ENCODE measurements at places on chromosomes 3 and 15.

- no peak for DNase-seq
These were observed 15.3 kb downstream of the CNOT10 start for GRCh38 chr3:32700244-32700643.

GRCh38 chr3:3648988-3649679 lies 150.1 kb upstream of the LRRN1 start:
- no peak for DNase-seq

- DNase-seq: no peak
These were observed 143.1 kb downstream of the CDIN1 start for GRCh38 chr15:36722555-36722954.

- no peak for DNase-seq
These were observed 166.2 kb upstream of the NDN start for GRCh38 chr15:23853286-23853685.

DNA sequence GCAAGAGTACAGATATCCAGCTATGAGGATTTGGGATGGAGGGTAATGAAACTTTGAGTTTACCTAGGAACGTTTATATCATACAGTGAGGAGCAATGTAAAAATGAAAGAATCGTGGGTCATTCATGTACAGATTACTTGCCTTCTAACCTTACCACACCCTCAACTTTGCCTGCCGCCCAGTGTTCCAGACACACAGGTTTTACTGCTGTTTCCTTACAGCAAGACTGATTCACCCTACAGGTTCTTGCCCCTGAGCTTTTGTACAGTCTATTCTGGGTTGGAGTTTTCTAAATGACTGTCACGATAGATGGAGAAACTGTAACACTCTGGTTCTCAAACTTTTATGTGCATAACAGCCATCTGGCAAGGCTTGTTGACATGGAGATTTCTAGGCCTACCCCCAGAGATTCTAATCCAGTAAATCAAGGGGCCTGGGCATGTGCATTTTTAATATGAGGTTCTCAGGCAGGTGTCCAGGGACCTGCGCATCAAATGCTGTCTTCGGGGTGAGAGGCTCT lies 6.6 kb upstream of the TPRG1 start:
- no peak for DNase-seq

DNA sequence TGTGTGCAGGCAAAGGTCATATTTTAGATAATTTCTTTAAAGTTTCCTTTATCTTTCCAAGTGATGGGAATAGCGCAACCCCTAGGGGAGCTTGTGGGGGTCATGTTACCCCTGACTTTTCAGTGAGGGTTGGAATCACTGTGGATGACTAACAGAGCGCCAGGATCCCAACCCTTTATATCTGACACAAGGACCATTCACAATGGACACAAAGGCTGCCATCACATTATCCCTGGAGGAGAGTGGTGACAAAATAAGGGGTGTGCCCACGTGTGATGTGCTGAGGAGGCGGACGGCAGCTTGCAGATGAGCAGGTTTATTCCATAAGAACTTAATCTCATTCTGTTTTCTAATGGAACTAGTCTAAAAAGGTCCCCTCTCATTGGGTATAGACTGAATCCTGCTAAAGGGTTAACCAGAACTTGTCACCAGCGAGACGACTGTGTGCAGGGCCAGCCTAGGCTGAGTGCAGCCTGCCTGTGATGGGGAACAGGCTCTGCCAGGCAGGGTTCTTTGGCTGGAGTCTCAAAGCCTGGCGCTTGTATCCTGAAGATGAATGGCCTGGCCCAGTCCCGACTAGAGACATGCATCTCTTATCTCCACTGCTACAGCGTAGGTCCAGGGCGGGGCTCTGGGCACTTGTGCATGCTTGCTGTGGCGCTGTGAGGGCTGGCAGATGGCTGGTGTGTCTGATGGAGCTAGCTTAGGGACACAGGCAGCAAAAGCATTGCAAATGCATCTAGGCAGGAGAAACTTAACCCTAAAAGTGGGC lies 50.2 kb downstream of the CHDH start:
- DNase-seq: no peak

- no peak for DNase-seq
These were observed 259.9 kb upstream of the RGMA start for GRCh38 chr15:93348711-93349545.

- no peak for DNase-seq
These were observed 173.3 kb downstream of the IL20RB start for GRCh38 chr3:137131081-137131480.

GRCh38 chr3:141401095-141401494 lies 32.8 kb downstream of the ZBTB38 start:
- no peak for DNase-seq

DNA sequence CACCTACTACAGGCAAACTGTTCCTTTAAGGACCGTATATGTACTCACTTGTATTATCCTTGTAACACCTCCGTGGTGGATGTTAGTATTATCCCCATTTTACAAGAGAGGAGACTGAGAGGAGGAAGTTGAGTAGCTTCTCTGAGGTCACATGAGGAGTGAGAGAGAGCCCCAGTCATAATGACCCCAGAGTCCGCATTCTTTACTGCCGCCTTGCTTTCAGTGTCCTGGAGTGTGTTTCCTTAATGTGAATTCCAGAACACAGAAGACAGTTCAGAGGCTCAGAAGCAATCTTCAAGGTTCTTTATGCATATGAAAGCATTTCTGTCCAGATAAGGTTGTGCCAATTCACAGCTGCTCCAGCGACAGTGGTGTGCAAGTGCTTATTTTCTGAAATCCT lies 199.2 kb downstream of the CACNA2D3 start:
- DNase-seq: no peak

GRCh38 chr3:98343647-98344507 lies 9.8 kb upstream of the OR5K4 start:
- DNase-seq: peak; percentile 34

DNA sequence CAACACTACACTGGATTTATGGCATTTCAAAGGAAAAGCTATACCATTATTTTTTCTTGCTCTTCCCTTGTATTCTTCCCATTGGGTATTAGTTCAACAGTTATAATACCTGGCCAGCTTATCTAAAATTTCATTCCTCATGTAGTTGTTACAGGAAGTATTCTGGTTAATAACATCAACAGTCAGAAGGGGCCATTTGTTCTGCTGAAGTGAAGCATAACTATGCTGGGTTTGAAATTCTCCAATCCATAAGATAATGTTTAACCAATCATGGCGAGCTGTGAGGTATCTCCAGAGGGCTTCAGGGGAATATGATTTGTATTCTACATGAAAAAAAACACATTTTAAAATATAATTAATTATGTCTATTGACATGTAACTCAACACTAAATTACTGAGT lies 43.4 kb downstream of the SPG11 start:
- no peak for DNase-seq

GRCh38 chr3:116161575-116162525 lies 283.4 kb downstream of the LSAMP start:
- no peak for DNase-seq

- no peak for DNase-seq
These were observed 349.4 kb downstream of the CLSTN2 start for GRCh38 chr3:140284372-140284771.

GRCh38 chr3:23085261-23085660 lies 117.9 kb upstream of the UBE2E2 start:
- no peak for DNase-seq

DNA sequence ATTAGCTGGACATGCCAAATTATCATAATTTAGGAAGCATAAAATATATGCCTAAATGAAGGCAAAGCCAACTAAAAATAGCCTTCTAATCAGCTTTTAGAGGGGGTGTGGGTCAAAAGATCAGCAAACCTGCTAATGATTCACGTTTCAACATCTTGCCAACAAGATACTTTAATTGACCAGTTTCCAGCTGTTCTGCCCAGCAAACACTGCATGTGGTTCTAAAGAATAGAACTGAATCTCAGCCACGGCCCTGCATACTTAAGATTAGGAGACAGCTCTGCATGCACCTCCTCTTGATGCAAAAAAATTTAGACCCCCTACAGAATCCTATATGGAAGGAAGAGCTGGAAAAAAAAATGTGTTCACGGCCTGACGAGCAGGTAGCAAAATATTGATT lies 500.5 kb downstream of the TBL1XR1 start:
- no peak for DNase-seq

DNA sequence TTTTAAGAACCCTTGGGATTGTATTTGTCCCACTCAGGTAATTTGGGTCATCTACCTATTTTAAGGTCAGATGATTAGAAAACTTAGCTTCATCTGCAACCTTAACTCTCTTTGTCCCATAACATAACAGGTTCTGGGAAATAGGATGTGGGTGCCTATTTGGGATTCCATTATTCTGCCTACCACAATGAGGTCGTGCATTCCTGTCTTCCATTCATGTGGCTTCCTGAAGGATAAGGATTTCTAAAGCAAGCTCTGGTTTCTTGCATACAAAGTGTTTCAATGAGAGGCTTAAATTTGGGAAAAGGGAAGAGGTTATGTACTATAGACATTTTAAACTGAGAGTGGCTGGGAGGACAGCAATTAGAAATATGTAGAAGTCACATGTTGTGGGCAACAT lies 190.3 kb downstream of the MCTP2 start:
- DNase-seq: no peak

DNA sequence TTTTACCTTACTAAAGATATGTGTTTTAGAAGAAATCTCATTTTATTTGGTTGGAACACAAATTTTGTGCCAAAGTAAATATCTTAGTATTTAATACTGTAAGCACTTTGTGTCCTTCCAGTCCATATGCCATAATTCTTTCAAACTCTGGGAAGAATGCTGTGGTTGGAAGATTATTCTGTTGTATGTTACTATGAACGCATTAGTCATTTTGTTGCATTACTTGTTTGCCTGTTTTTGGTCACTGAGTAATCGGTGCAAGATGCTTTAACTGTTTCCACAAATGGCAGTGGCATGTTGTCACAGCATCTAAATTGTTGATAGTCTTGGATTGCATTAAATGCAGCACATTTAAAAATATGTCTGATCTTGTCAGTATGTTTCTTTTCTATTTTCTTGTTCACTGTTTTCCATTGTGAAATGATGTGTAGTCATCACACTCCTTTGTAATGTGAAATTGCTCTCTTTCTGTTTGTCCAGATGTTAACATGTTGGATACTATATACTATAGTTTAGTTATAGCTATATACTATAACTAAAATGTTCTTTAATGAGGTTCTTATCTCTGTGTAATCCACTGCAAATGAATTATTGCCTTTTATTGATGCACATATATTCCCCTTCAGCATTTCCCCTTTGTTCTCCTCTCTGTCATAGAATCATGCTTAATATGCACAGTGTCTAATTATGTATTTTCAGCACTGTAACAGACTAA lies 89.9 kb upstream of the FLNB start:
- no peak for DNase-seq

GRCh38 chr3:49751501-49751900 lies 27.8 kb upstream of the GMPPB start:
- no peak for DNase-seq

GRCh38 chr3:160860346-160860745 lies 104.3 kb downstream of the PPM1L start:
- DNase-seq: no peak

- DNase-seq: no peak
These were observed 75.7 kb upstream of the PRR23C start for GRCh38 chr3:139120086-139121056.

DNA sequence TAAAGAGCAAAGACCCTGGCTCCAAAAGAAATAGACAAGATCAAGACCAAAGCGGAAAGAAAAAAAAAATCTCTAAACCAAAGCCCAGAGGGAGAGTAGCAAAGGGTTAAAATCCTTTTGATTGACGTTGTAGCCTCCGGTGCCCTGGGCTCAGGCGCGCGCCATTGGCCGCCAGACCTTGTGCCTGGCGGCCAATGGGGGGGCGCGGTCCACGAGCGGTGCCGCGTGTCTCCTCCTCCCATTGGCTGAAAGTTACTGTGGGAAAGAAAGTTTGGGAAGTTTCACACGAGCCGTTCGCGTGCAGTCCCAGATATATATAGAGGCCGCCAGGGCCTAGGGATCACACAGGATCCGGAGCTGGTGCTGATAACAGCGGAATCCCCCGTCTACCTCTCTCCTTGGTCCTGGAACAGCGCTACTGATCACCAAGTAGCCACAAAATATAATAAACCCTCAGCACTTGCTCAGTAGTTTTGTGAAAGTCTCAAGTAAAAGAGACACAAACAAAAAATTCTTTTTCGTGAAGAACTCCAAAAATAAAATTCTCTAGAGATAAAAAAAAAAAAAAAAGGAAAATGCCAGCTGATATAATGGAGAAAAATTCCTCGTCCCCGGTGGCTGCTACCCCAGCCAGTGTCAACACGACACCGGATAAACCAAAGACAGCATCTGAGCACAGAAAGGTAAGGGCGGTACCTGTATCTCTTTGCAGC lies at the start of gene HES1:
HES1 (plus strand) TSS at position 343 of the 713 bp plus-strand sequence; CDS start at position 576, 233 bp downstream.
- DNase-seq: peak; percentile 54

DNA sequence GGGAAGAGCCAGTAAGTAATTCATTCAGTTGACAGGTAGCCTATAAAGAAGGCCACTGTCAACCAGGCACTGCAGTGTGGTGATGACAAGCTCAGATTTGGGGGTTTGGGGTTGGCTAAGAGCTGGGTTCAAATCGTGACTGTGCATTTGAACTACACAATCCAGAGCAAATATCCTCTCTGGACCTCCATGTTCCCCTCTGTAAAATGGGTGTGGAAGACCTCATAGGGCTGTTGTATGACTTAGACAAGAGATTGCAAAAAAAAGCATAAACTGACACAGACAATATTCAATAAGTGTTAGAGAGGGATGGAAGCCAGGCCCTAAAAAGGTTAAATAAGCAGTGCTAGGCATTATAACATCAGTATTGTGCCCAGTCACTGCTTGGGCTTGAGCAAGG lies 59.7 kb upstream of the CTDSPL start:
- no peak for DNase-seq

- no peak for DNase-seq
These were observed 560.1 kb downstream of the GRM7 start for GRCh38 chr3:7421065-7421464.

DNA sequence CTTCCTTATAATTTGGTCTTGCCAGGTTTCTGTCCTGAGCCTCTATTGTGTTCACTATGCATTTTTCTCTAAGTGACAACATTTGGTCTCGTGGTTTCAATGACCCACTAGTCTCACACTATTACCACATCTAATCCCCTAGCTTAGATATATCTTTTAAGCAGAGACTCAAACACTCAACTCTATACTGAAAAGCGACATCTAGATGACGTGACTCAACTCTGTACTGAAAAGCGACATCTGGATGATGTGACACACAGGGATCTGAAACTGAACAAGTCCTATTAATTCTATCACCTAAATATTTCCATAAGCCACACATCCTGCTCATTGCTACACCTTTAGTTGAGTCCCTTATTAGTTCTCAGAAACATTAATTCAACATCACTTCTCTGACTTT lies 141.7 kb upstream of the MBNL1 start:
- no peak for DNase-seq

- no peak for DNase-seq
These were observed at the start of gene ARNT2 for GRCh38 chr15:80404057-80404760. Gene ARNT2 (plus strand): TSS chr15:80404382. CDS start chr15:80404516, 134 bp downstream.

DNA sequence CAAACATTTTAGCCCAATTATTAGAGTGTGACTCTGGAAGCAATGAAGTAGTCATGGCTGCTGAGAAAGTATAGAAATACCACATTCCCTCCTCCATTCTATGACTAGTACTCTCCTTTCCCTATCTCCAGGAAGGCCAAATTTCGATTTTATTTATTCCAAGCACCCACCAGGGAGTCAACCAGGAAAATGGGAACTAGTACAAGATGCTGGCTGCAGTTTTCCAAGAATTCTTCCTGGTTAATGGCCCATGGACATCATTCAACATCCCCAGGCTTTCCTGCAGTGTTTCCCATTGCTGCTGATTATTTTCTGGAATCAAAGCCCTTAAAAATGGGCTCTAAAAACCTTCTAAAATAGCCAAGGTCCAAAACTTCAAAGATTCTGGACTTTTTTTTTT lies 247.9 kb upstream of the STT3B start:
- DNase-seq: no peak

- no peak for DNase-seq
These were observed 714.9 kb downstream of the OTOL1 start for GRCh38 chr3:162211470-162211869.

- no peak for DNase-seq
These were observed 30.5 kb downstream of the RSRC1 start for GRCh38 chr3:158140396-158140795.

Measured in hematopoietic multipotent progenitor cell treated with erythropoietin and hydrocortisone succinate and interleukin-3 and kit ligand, for 17 days (in vitro differentiated cells).